NCI-H1092 treated with DMSO at 0.1 percent for 48 hours (cell line): ENCODE measurements at places on chromosomes 2 and 18.

DNA sequence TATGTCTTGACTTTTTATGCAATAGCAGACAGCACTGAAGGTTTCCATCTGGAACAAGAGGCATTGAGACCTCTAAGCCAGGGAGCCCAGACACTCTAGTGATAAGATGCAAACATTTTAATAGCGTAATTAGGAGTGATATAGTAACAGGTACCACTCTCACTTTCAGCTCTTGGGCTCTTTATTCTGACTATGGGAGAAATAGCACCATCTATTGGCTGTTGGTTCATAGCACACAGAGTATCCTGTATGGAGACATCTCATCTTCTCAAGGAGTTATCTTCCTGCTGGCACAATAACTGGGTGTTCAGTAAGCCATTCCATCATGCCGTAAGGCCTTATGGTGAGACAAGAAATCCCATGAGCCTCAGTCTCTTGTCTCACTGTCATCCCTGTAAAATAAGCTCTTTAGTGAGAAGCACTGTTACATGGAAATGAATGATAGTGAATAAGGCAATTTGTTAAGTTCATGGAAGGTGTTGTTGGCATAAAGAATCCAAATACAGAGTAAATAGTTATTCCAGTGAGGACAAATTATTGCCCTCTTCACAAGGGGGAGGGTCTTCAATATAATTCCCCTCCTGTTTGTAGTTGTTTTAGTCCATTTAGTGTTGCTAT lies 48.3 kb downstream of the THUMPD2 start:
- DNase-seq: peak; percentile 4

GRCh38 chr2:24816884-24817283 lies 23.7 kb downstream of the CENPO start:
- DNase-seq: no peak

DNA sequence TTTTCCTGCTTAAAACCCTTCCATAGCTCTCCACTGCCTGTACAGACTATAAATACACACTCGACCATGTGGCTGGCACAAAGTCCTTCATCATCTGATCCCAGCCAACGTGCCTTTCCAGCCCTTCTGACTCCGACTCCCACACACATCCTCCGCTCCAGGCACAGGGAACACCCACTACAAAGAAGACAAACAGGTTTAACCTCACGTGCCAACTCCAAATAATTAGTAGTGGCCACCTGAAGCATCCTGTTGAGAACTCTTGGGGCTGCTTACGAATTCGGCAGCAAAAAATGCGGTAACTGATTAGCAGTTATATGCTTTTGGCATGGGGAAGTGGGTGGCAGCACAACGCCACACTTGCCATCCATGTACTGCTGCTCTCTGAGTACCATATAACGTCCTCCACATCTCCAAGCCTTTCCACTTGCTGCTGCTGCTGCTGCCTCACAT lies 12.1 kb downstream of the SPIRE1 start:
- peak; percentile 33 for DNase-seq

DNA sequence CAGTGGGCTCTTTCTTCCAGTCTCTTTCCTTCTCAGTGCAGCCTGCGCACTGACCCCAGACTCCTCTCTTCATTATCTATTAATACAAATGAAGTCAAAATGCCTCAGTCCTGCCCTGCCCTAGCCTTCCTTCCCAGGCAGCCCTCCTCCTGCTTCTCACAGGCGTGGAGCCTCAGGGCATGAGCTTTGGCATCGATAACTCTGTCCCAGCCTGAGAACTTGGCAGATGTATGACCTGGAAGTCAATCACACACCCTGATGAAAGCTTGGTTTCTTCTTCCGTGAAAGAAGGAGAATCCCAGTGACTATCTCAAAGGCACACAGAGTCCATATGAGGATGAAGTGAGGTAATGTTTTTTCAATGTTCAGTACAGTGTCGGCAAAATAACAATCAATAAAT lies 600.7 kb upstream of the ID2 start:
- DNase-seq: no peak

GRCh38 chr2:105765415-105766299 lies 20.9 kb downstream of the NCK2 start:
- DNase-seq: no peak

DNA sequence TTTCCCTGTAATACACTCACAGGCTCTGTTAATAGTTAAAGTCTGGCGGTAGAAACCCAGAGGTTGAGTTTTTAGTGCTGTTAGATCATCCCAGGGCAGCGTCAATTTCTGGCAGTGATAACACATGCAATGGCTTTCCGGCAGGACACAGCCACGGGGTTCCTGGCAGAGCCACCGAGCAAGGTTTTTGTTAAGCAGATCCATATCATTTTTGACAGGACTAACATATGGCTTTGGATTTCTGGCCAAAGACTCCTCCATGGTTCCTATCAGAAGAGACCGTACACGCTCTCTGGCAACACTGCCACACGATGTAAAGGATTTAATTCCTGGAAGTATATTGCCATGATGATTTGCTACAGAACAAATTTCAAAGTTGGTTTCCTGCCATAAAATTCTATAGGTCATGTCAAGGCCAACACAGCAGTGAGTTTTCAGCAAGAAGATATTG lies 854.3 kb downstream of the LRRTM4 start:
- no peak for DNase-seq

- DNase-seq: no peak
Measured at GRCh38 chr2:159758686-159759085, 39.3 kb downstream of the CD302 start.

DNA sequence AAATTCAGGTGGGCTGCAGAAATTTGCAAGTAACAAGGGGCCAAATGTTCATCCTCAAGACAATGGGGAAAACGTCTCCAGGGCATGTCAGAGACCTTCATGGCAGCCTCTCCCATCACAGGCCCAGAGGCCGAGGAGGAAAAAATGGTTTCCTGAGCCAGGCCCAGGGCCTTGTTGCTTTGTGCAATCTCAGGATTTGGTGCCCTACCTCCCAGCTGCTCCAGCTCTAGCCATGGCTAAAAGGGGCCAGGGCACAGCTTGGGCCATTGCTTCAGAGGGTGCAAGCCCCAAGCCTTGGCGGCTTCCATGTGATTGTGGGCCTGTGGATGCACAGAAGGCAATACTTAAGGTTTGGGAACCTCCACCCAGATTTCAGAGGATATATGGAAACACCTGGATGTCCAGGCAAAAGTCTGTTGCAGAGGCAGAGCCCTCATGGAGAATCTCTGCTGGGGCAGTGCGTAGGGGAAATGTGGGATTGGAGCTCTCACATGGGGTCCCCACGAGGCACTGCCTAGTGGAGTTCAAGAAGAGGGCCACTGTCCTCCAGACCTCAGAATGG lies 29.2 kb downstream of the RPRD1A start:
- DNase-seq: no peak

DNA sequence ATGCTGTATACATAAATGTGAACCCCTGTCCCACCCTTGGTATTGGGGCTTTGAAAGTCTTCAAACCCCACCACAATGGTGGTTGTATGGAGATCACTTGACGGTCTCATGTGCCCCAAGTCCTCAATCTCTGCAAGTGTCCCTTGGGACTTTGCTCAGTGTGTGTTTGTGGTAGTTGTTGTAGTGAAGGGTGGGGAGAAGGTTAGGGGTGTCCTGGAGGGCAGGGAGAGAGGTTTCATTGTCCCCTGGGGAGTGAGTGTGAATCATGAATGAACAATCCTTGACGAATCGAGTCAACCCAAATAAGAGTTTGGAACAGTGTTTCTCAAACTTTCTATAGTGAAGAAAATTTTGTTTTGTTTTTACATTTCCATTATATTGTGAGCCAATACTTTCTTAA lies 28.1 kb downstream of the COL4A3 start:
- DNase-seq: no peak

- DNase-seq: no peak
Measured at GRCh38 chr2:1350111-1350510, 63.2 kb upstream of the TPO start.

- no peak for DNase-seq
Measured at GRCh38 chr2:10225291-10226037, 77.2 kb upstream of the HPCAL1 start.

- DNase-seq: no peak
Measured at GRCh38 chr2:118954297-118955060, 12.5 kb downstream of the MARCO start.
